Stimulated activated CD4-positive, alpha-beta T cell treated with anti-CD3 and anti-CD28 coated beads, TNF-alpha, amount 100 ng/mL, for 1 hour (primary cell): ENCODE measurements at places on chromosomes 2 and 18.

DNA sequence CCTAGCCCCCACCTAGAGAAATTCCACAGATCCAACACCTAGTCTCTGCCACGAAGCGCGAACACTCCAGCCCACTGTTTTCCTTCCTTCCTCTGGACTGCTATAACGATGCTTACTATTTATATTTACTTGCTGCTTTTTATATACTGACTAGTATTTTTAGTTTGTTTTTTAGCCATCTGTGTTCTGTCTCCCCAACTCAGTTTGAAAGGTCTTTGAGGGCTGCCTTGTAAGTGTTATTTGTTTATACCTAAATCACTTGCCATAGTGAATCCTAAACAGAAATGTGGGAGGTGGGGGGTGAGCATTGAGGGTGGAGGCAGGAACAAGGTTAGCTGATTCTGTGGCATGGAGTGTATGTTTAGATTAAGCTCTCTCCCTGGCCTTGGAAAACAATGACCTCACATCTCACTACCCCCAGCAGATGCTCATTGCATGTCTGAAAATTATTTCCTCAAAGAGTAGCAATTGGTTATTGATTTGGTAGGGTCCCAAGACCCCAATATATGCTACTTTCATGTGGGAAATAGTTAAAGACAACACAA lies 1.1 kb upstream of the NCKAP5 start:
- no peak for DNase-seq

- DNase-seq, result no peak
These were observed 322.1 kb upstream of the THUMPD2 start for GRCh38 chr2:40101131-40101575.

GRCh38 chr18:74172697-74173433 lies 24.5 kb downstream of the TIMM21 start:
- DNase-seq, result no peak

DNA sequence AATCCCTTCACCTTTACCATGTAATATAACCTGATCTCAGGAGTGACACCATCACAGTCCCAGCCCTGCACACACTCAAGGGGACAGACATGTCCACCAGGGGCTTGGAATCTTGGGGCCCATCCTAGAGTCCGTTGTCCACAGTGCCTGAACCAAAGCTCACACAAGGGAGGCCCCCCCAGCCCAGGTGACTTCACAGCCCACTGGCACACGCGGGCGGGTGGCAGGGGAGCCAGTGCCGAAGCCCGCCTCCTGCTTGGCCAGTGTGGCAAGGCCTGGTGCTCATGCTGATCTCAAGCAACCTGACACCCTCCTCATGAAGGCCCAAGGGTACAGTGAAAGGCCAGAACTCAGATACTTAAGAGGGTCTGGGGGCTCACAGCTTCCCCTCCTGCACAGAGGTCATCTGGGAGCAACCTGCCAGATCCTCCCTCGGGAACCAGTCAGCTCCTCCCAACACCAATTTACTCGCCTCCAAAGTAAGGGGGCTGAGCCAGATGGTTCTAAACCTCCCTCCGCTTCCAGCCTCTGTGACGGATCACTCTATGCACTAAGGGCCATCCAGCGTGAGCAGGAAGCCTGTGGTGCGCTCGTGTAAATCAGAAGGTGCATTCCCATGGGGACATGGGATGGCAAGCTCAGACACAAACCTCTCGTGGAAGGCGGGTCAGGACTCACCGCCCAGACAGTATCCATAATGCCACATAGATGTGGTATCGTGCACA lies 3.2 kb upstream of the RAB17 start:
- DNase-seq, result no peak

DNA sequence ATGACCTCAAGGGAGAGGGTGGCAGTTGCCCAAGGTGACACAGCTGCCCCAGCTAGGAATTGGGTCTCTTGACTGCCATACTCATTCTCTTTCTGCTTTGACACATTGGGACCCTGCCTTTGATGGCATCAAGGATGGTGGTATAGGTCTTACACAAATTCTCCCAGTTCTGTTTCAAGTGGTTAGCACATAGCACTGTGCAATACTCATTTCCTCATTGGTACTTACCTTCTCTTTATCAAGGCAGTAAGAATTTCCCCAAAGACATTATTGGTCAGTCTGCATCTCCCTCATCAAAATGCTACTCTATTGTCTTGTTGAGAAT lies 35.9 kb upstream of the CCDC93 start:
- DNase-seq, result no peak

- no peak for DNase-seq
These were observed 12.7 kb upstream of the IL18R1 start for GRCh38 chr2:102342888-102343287.

DNA sequence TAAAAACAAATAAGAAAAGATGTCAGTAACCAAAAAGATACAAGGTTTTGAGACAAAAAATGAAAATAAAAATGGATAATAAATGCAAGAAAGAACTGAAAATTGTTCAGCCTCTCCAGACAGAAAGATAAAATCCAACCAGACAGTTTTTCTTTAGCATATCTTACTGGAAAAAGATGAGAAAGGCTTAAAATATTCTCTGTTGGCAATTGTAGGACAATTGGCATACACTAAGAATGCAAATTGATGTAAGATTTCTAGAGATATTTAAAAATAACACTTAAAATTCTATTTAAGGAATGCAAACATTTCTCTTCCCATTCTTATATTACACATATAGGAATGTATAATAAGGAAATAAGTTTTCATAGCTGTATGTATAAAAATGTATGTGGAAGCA lies 590.6 kb downstream of the DSC3 start:
- DNase-seq, result no peak

GRCh38 chr18:70234667-70235459 lies 29.4 kb upstream of the RTTN start:
- DNase-seq, result no peak

DNA sequence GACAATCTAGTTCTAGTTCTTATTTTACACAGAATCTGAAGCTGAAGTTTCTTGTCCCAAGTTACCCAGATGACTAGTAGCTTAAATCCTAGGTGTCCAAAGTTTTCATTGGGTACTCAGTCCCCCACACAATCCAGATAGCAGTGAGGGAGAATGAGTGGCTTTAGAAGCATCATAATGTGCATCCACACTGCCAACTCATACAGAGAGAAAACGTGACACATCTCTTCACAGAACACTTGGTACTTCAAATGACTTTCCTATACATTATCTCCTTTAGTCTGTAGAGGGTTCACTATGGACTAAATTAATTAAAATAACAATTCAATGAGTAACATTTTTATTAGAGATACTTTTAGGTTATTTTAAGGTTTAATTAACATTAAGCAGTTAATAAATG lies 45.2 kb downstream of the STRADB start:
- no peak for DNase-seq

GRCh38 chr2:191611614-191612013 lies 66.3 kb upstream of the NABP1 start:
- DNase-seq, result no peak

GRCh38 chr2:108444941-108445840 lies 3.8 kb upstream of the GCC2 start:
- no peak for DNase-seq

DNA sequence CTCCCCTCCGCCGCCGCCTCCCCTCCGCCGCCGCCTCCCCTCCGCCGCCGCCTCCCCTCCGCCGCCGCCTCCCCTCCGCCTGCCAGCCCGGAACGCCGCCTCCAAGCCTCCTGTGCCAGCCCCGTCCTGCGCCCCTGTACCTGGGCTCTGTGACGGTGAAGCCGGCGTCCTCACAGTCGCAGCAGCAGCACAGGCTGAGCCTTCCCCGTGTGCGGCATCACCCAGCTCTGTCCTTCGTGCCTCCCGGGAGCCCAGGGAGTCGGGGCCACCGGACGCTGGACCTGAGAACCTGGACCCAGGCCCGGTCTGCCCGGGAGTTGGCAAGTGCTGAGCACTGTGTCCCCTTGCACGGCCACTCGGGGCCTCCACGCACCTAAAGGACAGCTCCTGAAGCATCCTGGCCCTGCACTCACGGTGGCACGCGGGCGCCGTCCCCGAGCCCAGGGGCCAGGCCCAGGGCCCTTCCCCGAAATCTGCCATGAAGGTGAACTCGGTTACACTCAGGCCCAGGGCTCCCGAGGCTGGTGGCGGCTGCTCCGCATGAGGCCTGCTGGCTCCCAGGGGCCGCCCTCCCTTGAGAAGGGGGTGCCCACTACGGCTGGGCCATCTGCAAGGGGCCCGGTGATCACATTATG lies 32.9 kb downstream of the RTP5 start:
- no peak for DNase-seq

GRCh38 chr18:77872166-77872565 lies 622.5 kb downstream of the GALR1 start:
- no peak for DNase-seq

- DNase-seq, result no peak
These were observed 30.4 kb downstream of the FBLN7 start for GRCh38 chr2:112168422-112169124.

DNA sequence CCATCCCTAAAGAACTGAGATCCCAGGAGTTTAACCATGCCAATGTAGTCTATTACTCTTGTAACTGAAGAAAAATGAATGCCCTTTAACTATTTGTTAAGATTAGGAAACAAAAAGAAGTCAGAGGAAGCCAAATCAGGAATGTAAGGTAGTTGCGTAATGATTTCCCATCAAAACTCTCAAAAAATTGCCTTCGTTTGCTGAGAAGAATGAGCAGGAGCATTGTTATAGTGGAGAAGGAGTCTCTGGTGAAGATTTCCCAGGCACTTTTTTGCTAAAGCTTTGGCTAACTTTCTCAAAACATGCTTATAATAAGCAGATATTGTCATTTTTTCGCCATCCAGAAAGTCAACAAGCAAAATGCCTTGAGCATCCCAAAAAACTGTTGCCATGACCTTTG lies 224.0 kb upstream of the SIX2 start:
- DNase-seq, result no peak

DNA sequence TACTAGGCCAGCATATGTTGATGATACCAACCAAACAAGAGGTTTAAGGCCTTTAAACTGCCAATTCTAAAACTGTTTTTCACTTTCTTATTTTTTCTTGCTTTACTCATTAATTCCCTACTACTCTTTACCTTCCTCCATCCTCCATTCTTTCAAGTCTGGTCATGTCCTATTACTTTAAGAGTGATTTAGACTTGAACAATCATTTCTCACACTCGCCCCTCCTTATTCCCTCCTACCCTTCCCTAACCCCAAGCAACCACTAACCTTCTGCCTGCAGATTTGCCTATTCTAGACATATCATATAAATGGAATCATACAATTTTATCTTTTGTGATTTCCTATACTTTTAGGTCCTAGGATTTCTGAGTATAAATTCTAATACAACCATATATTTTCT lies 127.7 kb downstream of the USP34 start:
- no peak for DNase-seq
